ENCODE measurements at places on chromosomes 6 and 20.
A peak's percentile ranks its signal among the peaks of the same experiment; 100 is the strongest.

DNA sequence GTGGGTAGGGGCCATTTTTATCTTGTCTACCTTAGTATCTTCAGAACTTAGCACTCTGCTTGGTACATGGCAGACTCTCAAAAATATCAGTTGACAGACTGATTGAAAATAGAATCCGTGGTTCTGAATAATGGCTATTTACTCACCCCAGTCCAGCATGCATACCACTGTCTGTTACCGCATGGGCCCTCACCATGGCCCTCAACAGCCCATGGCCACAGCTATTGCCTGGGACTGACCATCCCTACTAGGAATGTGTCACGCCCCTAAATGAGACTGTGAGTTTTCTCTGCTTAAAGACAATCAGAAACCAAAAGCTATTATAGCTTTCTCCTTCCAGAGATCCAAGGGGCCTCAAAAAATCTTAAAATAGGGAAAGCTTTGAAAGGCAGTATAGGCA is 207.7 kb downstream of the ATXN1 start:
- no peak for DNase-seq

DNA sequence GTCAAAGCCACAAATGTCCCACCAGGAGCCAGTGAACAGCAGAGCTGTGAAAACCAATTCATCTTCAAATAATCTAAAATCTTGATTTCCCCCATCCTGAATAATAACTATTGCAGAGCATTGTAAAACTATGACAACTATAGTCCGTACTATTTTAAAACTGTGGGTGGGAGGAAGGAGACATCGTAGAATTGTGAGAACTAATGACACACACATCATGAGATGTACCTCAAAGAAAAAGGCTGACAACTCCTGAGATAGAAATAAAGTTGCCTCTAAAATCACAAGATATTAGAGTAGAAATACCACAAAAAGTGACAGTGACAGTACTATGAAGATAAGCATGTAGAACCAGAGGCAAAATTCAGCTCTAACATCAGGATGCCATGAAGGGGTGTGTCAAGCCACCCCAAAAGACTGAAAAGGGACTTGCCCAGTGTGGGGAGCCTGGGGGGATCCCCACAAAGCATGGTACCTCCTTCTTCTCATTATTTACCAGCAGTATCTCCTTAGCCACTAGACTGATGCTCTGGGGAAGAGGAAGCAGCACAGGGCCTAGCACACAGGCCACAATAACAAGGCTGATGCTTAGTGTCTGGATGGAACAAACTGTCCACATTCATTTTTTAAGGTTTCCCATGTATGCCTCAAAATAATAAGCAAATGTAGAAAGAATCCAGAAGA is 13.4 kb downstream of the NAPB start:
- no peak for DNase-seq

DNA sequence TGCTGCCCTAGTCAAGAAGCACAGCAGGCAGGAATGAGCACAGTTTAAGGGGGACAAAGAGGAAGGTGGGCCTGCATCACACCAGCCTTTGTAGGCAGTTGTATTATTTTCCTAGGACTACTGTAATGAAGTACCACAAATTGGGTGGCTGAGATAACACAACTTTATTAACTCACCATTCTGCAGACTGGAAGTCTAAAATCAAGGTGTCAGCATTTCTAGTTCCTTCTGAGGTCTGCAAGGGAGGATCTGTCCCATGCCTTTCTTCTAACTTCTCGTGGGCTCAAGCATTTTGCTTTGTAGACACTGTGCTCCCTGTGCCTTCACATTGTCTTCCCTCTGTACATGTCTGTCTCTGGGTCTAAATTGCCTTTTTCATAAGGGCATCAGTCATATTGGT is 488.5 kb upstream of the JARID2 start:
- no peak for DNase-seq

GRCh38 chr6:148392671-148393070 is 50.0 kb downstream of the SASH1 start:
- DNase-seq: no peak

- DNase-seq: no peak
Observed at GRCh38 chr20:53597521-53598120, 4.0 kb upstream of the ZNF217 start.

DNA sequence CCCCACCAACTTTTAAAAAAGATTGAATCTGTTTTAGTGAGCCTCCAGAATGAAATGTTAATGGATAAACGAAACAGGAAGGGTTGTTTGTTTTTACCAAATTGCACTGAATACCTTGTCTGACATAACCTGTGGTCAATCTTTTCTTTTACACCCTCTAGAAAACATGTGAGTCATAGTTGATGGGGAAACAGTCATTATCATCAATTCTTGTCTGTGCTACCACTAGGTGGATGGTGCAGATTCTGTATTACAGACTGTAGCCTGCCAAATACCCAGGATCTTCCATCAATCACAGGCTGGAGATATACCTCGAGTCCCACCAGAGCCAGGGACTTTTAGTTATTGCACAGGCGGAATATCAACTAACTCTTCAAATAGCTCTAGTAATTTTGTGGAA is 29.5 kb upstream of the PKIB start:
- no peak for DNase-seq

DNA sequence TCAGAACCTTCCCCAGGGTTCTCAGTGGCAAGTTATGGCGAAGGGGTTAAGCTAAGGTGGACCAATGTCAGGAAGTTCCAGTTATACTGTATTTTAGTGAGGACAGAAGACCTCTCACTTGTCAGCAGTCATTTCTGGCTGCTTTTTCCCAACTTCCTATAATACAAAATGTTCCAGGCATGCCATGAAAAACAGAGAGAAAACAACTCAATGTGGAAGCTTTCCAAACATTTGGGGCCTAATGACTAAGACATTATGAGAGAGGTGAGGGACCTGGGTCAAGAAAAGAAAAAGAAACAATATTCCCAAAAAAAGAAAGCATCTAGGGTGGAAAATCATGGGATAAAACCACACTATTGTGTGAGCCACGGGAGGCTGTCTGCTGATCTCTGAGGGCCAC is 99.9 kb upstream of the MAP3K4 start:
- no peak for DNase-seq

DNA sequence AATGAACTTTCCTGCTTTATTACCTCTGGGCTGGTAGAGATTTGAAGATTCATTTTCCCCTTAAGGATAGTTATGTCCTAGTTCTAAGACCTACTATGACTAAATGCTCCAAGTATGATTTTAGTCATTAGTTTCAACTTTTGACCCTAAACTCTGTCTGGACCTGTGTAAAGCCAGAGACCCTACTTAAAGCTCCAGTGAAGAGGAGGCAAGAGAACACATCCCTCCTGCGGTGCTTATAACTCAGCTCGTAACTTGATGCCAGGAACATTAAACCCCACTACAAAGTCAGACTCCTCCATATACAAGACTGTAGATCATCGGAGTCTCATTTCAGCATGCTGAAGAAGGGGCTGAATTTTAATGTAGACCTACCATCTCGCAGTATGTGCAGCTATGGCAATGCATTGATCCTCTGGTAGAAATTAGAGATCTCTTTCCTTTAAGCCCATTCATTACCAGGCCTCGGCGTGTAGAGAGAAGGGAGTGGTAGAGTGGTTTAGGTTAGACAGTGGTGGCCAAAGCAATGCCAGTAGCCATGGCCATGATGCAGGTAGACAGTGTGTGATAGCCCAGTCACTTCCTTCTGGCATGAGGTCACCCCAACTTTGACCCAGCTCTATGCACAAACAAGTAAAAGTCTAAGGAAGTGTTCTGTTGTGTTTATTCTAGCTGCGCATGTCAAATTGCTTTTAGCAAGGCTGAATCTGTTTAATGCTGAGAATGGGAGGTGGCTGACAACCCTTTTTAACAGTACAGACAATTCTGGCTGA is 34.8 kb upstream of the MYB start:
- DNase-seq: no peak

DNA sequence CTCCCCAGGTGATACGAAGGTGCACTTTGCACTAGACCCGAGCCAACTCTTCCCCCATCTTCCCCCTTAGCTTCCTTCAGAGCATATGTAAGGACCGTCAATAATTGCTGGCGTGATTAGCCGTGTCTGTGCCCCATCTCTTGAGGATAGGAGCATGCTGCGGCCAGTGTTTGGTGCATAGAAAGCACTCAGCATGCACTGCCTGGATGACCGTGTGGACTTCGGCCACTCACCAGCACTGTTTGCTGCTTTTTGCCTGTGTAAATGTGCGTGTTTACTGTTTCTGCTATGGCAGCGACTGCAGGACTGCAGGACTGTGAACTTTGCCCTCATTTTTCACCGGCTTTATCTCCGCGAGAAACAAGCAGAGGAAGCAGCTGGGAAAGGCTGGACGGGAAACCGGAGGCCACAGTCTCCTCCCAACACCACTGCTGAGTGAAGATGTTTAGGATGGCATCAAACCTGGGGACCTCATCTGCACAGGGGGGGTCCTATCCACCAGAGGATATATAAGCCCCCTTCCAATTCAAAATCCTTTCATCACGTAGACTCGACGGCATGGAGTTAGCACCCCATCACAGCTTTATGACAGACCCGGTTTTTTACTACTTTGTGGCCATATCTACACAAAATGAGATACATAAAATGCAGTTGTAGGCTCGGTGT is 150.6 kb upstream of the AFDN start:
- DNase-seq: peak; percentile 71

- no peak for DNase-seq
Observed at GRCh38 chr6:36120539-36120938, 9.8 kb upstream of the MAPK13 start.

GRCh38 chr20:4065391-4065844 is 50.1 kb upstream of the RNF24 start:
- no peak for DNase-seq

- no peak for DNase-seq
Observed at GRCh38 chr6:7561153-7561964, 19.9 kb downstream of the DSP start.

- no peak for DNase-seq
Observed at GRCh38 chr20:753897-754635, 14.2 kb downstream of the SLC52A3 start.

GRCh38 chr6:119428633-119429032 is 79.1 kb upstream of the MAN1A1 start:
- DNase-seq: no peak

GRCh38 chr6:12119085-12119588 is 107.0 kb downstream of the HIVEP1 start:
- DNase-seq: no peak

GRCh38 chr6:138349891-138350290 is 27.8 kb upstream of the SMIM28 start:
- DNase-seq: no peak

GRCh38 chr20:25065625-25066338 is 7.8 kb upstream of the ACSS1 start:
- peak; percentile 94 for DNase-seq

- no peak for DNase-seq
Observed at GRCh38 chr20:60252866-60253265, 294.6 kb downstream of the CDH26 start.
